ENCODE measurements at places on chromosomes 13 and 19.

- DNase-seq: no peak
These were observed 12.0 kb downstream of the FTL start for GRCh38 chr19:48977061-48977460.

GRCh38 chr13:28659621-28659970, 666 bp downstream of the POMP start:
- DNase-seq: no peak

DNA sequence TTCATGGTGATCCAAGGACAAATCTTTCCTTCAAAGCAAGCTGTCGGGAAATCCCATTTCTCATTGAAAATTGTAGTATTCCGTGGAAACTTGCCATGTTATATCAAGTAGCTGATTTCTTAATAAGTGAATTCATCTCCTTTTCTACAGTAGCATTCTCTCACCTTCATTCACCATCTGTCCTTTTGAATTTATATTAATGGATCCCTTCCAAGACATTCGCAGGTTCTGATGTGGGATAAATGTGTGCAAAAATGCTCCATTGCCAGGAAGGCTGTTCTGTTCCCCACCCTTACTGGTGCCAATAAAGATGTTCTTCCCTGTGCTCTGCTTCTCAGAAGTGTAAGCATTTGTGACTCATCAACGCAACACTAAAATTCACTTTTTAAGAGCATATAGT, 36.2 kb downstream of the AMER2 start:
- DNase-seq: no peak

DNA sequence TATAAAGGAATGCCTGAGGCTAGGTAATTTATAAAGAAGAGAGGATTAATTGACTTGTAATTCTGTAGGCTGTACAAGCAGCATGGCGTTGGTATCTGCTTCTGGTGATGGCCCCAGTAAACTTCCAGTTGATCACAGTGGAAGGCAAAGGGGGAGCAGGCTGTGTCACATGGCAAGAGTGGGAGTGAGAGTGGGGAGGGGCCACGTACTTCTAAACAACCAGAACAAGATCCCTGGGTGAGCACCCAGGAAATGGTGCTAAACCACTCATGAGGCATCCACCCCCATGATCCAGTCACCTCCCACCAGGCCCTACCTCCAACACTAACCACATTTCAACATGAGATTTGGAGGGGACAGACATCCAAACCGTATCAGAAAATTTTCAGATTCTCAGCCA, 3.0 kb upstream of the RNF113B start:
- DNase-seq: no peak

DNA sequence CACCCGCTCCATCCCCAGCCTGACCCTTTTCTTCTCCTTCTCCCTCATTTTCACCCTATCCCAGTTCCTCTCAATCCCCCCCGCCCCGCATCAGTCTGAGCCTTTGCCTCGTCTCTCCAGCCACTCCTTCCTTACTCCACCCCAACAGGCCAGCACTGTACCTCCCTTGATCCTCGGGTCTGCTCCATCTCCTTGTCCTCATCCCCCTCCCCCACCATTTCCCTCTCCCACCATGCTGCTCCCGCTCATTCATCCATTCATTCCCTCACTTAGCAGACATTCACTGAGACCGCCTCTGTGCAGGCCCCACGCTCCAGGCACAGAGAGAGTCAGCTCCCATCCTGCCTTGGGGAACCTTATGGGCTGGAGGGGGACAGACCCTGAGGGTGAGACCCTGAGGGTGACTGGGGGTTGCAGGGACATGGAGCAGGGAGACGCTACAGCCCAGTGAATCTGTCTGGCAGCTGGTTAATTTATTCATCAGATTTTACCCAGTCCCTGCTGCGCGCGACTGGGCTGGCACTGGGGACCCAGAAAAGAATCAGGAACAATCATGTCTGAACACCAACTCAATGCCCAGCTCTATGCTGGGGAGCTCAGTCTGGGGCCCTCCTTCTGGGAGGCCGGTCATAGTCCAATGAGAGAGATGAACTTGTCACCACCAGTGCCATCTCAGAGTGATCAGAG, 881 bp downstream of the ARHGAP33 start:
- DNase-seq: no peak

DNA sequence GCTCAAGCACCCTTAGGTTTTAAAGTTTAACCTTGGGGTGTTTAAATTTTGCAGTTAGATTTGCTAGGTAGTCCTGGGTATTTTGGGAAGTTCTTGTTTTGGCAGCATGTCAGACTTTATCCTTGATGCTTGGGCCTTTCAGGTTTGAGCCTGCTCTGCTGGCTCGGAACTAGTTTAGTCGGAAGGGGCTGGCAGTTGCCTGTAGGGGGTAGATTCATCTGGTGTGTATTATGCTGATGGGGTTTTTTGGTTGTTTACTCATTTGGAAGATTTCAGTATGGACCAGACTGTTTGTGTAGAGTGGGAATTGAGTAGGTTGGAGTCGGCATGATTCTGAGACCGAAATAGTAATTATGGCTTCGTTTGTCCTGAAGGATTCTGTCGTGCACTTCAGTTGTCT, 15.1 kb downstream of the ILF3 start:
- no peak for DNase-seq

- no peak for DNase-seq
These were observed 17.2 kb upstream of the PDCD5 start for GRCh38 chr19:32563761-32564160.

GRCh38 chr19:4976401-4977298, 7.7 kb downstream of the KDM4B start:
- DNase-seq: peak; percentile 83

GRCh38 chr13:77184455-77184854, 142.4 kb downstream of the MYCBP2 start:
- DNase-seq: no peak

DNA sequence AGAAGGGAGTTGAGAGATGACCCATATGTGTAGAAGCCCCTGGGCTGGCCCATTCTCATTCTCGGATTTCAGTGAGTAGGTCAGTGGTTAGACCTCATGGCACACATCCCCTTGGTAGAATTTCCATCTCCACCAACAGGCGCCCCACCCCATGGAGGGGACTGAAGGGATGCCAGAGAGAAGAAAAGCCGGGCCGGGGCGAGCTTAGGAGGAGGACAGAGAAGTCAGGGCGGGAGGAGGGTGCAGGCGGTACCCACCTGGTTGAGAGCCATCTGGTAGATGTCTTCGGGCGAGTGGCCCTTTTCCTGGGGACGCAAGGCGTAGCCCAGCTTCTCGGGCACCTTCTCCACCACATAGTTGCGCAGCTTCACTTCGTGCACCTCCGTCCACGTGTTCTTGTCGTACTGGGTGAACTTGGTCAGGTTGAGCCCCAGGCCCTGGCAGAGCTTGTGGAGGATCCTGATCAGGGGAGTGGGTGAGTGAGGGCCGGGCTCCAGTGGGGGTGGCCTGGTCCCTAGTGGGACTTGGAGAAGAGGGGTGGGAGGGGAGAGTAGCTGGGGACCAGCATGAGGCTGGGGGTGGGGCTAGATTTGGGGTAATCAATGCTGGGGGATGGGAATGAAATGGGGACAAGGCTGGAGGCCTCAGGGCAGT, 2.5 kb downstream of the IL4I1 start:
- no peak for DNase-seq

- DNase-seq: no peak
These were observed 8.7 kb upstream of the ERFL start for GRCh38 chr19:41936961-41937360.

- no peak for DNase-seq
These were observed 197.4 kb downstream of the RGCC start for GRCh38 chr13:41654796-41655195.

- no peak for DNase-seq
These were observed 7.9 kb downstream of the PIP5K1C start for GRCh38 chr19:3692141-3693024.
